GM20000 (cell line): ENCODE measurements at places on chromosomes 6 and 20.

- no peak for DNase-seq
Observed at GRCh38 chr20:44228465-44229258, 18.1 kb upstream of the OSER1 start.

DNA sequence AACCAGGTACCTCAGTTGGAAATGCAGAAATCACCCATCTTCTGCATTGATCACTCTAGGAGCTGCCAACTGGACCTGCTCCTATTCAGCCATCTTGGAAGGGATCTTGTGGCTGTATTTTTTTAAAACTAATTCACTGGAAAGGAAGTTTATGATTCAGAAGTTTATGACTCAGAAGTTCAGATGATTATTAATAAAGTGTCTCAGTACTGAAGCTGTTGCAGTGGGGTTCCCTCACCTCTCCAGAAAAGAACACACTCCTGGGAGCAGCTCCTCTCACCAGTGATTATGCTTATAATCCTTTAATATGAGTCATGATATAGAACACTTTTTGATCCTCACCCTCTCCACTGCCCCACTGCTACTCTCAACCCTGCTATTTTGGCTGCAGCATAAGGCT is 291.2 kb upstream of the HS3ST5 start:
- no peak for DNase-seq

GRCh38 chr20:53408691-53409446 is 184.8 kb downstream of the ZNF217 start:
- no peak for DNase-seq

GRCh38 chr6:47631269-47631772 is 67.1 kb upstream of the ADGRF4 start:
- DNase-seq, result peak; percentile 39

GRCh38 chr20:5020760-5021159 is 19.4 kb upstream of the SLC23A2 start:
- DNase-seq, result no peak

DNA sequence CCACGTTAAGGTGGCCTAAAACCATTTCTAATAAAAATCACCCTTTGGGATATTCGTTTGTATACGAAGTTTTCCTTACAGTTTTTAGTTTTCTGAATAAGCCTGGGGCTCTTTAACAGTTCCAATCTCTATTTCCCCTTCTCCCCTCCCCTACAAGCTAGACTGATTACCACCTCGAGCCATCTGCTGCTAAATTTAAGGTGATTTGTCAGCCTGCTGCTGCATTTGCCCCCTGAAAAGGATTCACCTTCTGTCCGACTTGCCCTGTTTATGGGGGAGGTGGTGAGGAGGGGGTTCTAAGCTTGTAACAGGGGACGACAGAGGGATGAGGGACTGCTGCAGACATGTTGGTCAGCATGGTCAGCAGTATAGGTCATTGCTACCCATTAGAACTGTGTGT is 146.3 kb downstream of the JARID2 start:
- DNase-seq, result no peak

DNA sequence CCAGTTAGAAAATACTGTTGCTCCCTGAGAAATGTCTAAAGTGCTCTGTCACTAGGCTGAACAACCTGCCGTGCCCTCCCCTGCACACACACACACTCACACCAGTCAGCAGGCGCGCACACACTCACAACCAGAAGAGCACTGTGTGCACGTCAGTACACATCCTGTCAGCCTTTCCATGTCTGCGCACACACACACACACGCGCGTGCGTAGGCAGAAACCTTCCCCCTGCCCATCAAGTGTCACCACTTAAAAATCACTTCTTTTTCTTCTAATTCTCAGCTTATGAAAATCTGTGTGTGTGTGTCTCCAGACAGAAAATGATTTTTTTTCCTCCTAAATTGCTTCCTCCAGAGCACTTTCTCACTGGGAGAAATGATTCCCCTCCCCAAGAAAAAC is 100.3 kb downstream of the EDN3 start:
- DNase-seq, result no peak

GRCh38 chr6:165835410-165835851 is 172.4 kb upstream of the PDE10A start:
- no peak for DNase-seq

- no peak for DNase-seq
Observed at GRCh38 chr6:56510984-56511531, 131.6 kb downstream of the DST start.

DNA sequence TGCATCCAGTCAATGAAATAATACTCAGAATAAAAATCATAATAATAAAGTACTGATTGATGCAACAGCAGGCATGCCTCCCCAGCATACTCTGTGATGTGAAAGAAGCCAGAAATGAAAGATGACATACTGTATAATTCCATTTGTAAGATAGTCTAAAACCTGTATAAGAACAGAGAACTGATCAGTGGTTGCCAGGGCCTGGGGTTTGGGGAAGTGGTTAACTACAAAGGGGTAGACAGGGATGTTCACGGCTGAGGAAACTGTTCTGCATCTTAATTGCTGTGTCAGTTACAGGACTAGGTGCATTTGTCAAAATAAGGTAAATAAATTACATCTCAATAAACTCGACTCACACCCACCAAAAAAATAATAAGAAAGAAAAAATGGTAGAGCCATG is 81.3 kb upstream of the BMP2 start:
- no peak for DNase-seq

DNA sequence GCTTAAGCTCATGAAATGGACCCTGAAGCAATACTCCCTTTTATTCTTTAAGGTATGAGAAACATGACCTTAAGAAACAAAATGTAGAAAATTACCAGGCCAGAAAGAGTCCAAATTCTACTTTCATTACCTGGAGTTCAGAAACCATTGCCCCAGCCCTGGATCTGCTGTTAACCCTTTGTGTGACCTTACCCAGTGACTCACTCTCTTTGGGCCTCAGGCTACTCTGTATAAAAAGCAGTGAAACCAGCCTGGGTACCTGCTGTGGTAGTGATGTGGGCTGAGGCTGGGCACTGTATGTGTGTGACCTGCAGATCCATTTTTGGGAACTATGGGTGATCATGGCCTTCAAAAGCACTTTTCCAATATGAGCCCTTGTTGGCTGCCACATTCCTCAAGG is 47.2 kb downstream of the SLC9A8 start:
- no peak for DNase-seq

GRCh38 chr6:150315626-150316025 is 53.2 kb upstream of the IYD start:
- no peak for DNase-seq

- no peak for DNase-seq
Observed at GRCh38 chr20:41145821-41146620, 8.7 kb downstream of the PLCG1 start.

DNA sequence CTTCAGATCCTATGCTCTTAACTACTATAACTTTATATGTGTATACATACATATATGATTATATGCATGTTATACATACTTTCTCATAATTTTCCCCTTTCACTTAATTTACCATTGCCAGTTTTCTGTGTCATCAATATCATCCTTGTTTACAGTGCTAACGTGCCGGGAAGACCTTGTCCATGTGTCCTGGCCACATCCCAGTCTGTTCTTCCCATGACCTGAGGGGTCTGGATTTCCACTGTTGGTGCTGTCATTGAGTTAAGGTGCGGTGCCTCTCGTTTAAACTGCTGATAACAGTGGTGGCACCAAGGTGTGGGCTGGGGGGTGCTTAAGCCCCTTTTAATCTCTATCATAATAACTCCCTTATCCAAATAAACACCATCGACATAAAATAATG is 8.5 kb upstream of the SDCBP2 start:
- DNase-seq, result no peak

DNA sequence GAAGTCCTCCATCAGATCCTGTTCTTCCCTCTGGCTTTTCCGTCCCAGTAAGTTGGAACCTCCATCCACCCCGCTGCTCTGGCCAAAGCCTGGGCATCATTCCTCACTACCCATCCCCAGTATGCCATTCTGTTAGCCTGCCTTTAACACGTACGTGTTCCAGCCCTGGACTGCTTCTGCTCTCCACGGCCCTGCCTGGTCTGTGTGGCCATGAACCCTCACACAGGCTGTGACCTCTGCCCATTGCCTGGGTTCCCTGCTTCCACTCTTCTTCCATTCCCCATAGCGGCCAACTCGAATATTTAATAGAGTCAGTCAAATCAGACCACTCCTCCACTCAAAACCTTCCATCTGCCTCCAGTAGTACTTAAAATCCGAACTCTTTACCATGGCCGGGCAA is 29.4 kb downstream of the RALGAPA2 start:
- DNase-seq, result no peak

DNA sequence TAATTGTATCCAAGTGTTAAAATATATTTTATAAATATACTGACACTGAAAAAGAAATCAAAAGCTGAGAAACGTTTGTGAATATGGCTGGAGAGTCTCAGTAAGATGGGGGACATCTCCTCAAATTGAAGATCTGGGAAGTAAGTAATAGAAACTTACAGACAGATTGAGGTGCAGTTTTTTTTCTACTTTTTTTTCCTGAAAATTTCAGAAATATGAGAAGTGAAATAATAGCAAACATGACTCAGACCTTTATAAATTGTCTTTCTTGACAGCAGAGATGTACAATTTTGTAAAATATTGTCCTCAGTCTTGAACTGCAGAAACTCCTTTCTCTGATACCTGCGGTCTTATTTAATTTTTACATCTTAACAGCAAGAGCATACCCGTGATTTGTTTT is 347.1 kb downstream of the UTRN start:
- no peak for DNase-seq

GRCh38 chr6:14711704-14712379 is 534.0 kb upstream of the JARID2 start:
- DNase-seq, result no peak

GRCh38 chr20:44083220-44083933 is 103.6 kb downstream of the JPH2 start:
- DNase-seq, result no peak

DNA sequence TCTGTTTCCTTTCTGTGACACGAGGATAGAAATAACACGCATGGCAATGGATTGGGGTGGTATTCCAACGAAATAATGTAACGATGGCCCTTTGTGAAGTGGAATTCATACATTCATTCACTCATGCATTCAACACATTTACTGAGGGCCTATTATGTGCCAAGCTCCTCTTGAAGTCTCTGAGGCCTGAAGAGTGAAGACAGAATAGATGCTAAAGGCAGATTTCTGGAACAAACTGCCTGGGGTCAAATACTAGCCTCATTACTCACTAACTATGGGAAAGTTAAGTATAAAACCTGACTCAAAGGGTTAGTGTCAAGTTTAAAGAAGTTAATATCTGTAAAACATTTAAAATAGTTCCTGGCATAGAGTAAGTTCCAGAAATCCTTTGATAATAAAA is 279.6 kb upstream of the SULF2 start:
- no peak for DNase-seq

- DNase-seq, result no peak
Observed at GRCh38 chr20:34562641-34563040, 4.1 kb downstream of the MAP1LC3A start.

GRCh38 chr20:8432435-8433148 is 300.5 kb downstream of the PLCB1 start:
- no peak for DNase-seq

GRCh38 chr6:144190080-144190479 is 39.8 kb downstream of the STX11 start:
- DNase-seq, result no peak

- peak; percentile 21 for DNase-seq
Observed at GRCh38 chr6:149043476-149044130, 273.9 kb upstream of the TAB2 start.

- no peak for DNase-seq
Observed at GRCh38 chr6:127841811-127842210, 59.0 kb downstream of the THEMIS start.

- DNase-seq, result no peak
Observed at GRCh38 chr6:4055420-4056041, 23.4 kb downstream of the FAM217A start.

DNA sequence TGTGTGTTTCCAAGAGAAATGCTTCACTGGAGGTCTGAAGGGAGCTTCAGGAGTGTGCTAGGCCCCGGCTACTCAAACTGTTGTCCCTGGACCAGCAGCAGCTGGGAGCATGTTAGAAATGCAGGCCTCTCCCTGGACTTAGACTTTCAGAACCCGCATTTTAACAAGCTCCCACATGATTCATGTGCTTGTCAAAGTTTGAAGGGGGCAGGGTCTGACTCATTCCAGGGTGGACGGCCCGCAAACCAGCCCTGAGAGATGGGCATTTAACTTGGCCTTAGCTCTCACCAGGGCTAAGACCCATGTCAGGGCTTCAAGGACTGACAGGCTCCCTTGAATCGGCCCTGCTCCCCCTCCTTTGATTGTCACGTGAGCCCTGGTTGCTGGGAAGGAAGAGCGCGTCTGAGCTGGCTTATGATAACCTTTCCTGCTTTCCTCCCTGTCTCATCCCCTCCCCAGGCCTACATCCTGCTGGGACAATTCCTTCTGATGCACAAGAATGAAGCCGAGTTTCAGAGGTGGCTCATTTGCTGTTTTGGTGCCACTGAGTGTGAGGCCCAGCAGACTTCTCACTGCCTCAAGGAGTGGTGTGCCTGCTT is 35.5 kb downstream of the BANF2 start:
- no peak for DNase-seq

- no peak for DNase-seq
Observed at GRCh38 chr20:10550204-10551118, 115.4 kb downstream of the SLX4IP start.
